ENCODE measurements at places on chromosomes 12 and 14.
A peak's percentile ranks its signal among the peaks of the same experiment; 100 is the strongest.

DNA sequence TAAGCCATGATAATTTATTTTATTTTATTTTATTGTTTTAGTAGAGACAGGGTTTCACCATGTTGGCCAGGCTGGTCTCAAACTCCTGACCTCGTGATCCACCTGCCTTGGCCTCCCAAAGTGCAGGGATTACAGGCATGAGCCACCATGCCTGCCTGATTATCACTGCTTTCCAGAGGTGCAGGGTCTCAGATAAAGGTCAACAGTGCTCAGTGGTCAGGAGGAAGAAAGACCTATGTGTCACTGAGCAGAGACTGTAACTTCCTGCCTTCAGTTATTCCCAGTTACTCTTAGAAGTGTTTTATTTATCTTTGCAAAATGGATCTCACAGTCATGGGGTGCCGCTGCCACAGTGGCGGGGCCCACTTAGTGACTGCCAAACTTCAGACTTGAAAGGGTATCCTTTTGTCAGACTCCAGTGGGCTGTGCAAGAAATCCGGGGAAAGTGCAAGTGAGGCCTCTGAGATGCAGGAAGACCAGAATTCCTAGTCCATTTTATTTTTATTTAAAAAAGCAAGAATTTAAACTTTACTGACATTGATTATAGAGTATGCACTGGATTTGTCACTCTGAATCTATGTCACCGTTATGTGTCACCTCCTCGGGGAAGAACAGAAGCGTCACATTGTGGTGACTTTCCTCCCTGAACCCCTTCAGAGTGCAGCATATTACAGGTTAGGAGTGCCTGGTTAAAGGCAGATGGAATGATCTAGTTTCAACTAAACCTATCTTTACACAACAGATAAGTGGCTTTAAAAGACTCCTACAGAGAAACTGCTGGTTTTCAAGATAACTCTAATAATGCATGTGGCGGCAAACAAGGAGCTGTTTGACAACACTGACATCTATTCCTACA, 59.1 kb upstream of the BICD1 start:
- no peak for DNase-seq

GRCh38 chr14:23186913-23187654, 3.6 kb upstream of the SLC7A8 start:
- DNase-seq: no peak

GRCh38 chr14:33657476-33657875, 293.4 kb downstream of the EGLN3 start:
- DNase-seq: no peak

GRCh38 chr14:37318938-37319337, 121.2 kb downstream of the MIPOL1 start:
- no peak for DNase-seq

GRCh38 chr14:20583142-20583541, 4.7 kb downstream of the RNASE11 start:
- DNase-seq: no peak

DNA sequence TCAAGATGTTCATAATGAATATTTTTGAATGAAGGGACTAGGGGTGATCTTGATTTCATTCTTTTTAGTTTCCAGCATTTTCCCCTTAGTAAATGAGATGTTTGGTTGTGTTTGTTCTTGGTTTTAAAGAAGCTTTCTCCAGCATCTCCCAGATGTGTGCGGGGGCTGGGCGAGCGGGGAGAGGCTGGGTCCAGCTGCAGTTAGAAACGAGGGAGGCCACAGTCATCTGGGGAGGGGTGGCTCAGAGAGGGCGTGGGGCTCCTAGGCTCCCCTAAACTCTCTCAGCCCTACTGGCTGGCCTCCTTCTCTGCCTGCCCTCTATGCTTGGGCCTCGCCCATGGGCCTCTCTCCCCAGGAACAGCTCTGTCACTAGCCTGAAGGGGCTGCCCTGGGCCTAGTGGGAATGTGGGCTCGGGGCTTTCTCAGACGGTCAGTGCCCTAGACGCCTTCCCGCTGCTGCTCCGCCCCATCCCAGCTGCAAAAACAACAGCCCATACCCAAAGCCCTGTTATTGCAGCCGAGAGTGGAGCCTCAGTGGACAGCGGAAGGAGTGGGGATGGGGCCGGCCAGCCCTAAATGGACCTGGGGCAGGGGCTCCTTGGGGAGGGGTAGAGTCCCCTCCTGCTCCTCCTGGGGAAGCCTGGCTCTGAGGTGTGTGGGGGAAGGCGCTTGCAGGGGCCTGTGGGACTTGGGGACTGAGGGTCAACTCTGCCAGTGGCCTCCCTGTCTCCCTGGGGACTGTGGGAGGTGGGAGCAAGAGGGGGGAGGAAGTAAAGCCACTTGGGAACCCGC, 18.3 kb upstream of the EIF2B2 start:
- no peak for DNase-seq

DNA sequence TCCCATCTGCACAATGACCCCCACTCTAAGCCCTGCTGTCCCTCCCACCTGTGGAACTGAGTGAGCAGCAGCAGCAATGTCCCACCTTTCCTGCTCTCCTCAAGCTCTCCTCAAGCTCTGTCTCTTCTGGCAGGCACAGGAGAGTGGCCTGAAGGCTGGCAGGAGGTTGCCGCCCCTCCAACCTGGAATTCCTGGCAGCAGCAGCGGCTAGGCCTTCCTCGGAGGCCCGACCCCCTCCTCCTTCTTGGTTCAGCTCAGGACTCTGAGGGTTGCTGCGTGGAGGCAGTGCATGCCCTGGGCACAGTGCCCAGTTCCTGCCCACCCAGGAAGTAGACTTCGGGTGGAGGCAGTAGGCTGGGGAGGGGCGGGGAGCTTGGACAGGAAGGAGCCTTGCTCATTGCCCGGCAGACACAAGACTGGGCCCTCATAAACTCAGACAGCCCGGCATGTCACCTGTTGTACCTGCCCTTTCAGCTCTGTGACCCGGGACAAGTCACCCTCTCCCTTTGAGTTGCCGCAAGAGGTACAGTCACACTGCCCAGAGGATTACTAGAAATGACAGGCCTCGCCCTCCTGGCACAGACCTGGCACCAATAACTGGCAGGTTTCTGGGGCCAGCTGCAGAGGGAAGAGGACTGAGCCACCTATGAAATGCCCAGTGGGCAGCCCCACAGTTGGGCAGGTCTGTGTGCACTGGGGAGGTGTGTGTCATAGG, 2.1 kb upstream of the SERPINA1 start:
- DNase-seq: peak; percentile 96

GRCh38 chr12:9880532-9881078, 684 bp upstream of the KLRF2 start:
- no peak for DNase-seq

DNA sequence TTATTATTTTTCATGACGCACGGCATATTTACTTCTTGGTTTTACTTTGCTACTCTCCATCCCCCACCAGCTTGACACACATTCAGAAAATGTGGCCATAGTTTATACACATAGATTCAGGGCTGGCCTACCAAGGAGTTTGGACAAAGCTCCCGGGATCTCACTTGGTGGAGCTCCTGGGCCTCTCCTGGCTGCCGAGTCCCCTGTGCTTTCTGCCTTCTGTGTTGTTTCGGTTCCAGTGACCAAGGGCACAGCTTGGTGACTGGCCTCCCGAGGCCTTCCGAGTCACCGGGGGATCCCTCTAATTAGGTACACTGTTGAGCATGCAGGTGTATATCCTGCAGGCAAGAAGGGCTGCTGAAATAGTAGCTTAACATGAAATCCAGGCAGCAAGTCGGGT, 63.5 kb downstream of the RGS6 start:
- DNase-seq: no peak

DNA sequence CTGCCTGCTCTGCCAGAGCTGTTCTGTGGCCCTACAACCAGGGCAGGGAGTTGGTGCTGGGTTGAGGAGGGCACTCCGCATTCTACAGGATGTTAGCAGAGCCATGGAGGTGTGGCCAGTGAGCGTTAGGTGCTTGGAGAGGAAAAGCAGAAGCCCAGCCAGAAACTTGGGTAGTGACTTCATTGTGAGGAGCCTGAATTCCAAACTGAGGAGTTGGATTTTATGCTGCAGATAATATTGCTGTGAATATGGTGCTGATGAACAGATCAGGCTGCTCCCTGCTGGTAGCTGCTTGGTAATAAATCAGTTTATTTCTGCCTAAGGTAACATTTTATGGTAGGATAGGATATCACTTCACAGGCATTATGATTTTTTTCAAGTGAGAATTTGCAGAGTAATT, 7.1 kb upstream of the CCDC175 start:
- no peak for DNase-seq

DNA sequence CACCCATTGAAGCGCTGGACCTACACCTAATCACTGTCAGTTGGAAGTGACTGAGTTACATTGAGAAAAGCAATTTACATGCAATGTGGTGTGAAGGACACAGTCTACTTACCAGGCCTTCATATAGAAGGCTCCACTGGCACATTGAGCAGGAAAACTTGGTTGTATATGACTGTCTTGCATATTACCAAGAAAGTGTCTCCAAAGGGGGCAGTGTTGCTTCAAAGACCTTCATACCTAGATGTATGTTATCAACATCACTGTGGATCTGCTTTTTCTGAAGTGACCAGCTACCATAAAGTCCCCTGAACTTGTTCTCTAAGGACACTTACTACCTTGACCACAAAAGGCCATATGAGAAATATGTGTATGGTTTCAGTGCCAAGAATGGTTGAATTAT, 64.1 kb downstream of the NELL2 start:
- DNase-seq: no peak

GRCh38 chr14:102917469-102918211, 4.8 kb upstream of the AMN start:
- no peak for DNase-seq

DNA sequence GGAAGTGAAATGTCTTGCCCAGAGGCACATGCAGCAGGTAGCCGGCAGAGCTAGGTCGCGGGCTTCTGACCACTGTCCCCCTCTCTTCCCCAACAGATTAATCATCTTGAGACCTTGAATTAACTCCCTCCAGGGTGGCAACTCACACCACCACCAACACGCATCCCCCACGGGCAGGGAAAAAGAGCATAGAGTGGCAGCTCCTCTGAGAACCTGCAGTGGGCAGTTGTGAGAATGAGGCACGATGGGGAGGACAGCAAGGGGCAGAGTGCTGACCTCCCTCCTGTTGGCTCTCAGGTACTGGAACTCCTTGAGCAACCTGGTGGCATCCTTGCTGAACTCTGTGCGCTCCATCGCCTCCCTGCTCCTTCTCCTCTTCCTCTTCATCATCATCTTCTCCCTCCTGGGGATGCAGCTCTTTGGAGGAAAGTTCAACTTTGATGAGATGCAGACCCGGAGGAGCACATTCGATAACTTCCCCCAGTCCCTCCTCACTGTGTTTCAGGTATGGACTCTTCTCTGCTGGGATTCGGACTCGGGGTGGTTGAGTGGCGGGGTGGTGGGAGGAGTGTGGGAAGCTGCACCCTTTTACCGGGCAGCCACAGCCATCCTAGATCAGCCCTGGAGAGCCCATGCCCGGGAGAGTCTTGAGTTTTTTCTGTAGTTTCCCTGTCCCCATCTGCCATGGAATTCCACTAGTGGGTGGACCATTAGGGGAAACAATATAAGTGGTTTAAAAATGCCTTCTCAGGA, 213.3 kb upstream of the FKBP4 start:
- DNase-seq: no peak

DNA sequence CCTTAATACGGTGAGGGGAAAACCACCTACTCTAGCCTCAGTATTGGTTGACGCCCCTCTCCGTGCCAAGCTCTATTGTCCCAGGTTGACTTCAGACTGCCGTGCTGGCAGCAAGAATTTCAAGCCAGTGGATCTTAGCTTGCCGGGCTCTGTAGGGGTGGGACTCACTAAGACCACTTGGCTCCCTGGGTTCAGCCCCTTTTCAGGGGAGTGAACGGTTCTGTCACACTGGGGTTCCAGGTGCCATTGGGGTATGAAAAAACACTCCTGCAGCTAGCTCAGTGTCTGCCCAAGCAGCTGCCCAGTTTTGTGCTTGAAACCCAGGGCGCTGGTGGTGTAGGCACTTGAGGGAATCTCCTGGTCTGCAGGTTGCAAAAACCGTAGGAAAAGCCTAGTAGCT, 107.1 kb downstream of the NUBPL start:
- no peak for DNase-seq

DNA sequence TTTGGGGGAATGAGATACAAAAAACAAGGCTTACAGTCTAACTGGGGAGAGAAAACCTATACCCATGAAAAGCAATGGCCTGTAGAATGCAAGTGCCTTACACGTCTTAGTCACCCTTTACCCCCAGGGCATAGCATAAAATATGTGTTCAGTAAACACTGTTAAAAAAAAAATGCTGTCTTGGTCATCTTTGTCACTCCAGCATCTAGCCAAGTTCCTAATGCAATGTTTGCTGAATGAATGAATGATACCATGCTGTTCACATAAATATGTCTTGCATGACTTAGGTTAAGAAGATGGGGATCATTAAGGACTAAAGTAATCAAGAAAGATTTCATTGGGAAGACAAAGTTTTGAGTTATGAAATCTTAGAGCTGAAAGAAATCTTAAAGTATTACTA, 38.5 kb downstream of the PPP2R5E start:
- DNase-seq: no peak

DNA sequence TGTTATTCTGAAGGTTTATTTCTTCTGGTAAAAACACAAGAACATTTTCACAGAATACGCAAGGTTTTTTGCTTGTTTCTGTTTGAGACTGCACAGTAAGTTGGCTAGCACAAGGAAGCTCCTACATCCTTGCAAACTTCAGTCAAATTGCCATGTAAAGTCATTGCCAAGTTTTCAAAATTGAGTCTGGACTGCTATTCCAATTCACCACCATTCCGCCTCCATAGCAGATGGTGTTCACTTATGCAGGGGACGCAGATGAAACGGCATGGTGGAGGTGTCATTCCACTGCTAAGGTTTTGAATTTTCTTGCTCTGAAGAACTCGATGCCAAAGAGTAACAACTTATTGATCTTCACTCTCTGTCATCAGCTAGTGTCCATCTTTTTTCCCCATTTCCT, 303.9 kb upstream of the SYT1 start:
- DNase-seq: no peak

DNA sequence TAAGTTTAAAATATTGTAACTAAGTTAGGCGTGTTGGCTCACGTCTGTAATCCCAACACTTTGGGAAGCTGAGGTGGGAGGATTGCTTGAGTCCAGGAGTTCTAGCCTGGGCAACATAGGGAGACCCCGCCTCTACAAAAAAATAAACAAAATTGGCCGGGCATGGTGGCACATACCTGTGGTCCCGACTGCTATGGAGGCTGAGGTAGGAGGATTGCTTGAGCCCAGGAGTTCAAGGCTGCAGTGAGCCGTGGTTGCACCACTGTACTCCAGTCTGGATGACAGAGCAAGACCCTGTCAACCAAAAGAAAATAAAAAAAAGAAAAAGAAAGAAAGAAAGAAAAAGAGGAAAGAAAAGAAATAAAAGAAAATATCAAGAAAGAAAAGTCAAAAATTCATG, 72.5 kb downstream of the TSPAN11 start:
- DNase-seq: no peak

DNA sequence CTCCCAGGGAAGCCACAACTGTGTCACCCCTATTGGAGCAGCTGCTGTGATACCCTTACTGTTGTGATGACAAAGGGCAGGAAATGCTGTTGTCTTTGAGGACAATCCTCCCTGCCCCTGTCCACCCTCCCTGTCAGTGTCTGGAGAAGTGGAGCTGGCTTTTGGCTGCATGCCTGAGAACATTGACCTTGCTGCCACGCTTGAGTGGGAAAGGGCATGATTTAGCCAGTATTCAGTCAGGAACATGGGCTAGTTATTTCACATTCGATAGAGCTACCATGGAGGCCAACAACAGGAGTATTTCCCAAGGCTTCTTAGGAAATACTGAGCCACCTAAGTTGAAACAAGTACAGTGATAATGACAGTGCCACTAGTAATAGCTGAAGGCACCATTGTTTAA, 59.4 kb downstream of the MYRFL start:
- DNase-seq: no peak

- no peak for DNase-seq
These were observed 5.0 kb upstream of the NPAS3 start for GRCh38 chr14:32933629-32934072.
